ENCODE measurements at places on chromosomes 4 and X.
A peak's percentile ranks its signal among the peaks of the same experiment; 100 is the strongest.

DNA sequence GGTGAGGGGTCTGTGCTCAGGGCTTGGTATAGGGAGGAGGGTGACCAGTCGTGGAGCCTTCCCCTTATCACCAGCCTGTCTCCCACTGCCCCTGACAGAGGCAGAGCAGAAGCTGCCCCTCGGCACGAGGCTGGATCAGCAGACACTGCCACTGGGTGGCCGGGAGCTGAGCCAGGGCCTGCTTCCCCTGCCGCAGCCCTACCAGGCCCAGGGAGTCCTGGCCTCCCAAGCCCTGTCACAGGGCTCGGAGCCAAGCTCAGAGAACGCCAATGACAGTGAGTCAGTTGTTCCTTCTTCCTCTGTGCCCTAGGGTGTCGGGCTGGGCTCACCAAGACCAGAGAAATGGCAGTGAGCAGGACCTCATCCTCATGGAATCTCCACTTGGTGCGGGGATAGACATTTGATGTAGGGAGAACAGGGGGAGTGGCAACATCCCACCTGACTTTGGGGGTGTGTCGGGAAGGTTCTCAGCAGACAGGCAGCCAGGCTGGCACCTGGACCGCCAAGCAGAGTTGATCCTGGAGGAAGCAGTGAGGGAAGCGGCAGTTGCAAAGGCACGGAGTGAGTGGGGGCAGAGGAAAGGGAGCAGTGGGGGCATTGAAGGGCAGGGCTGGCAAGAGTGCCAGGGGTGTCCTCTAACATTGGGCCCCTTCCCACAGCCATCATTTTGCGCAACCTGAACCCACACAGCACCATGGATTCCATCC, 14.3 kb upstream of the UBA1 start:
- peaks cover 45% of the 10 kb centered on the region for H3K36me3 ChIP-seq
- no peak overlapping the region for H3K4me3 ChIP-seq
- DNase-seq, result no peak

GRCh38 chr4:87033902-87034301, 99.1 kb downstream of the AFF1 start:
- 0 out of 2 replicates have a peak, but pooled peaks cover 4% of the 10 kb centered on the region for H3K4me1 ChIP-seq
- no peak overlapping the region for H3K4me3 ChIP-seq
- no peaks in the 10 kb centered on the region for H3K36me3 ChIP-seq
- DNase-seq, result no peak

DNA sequence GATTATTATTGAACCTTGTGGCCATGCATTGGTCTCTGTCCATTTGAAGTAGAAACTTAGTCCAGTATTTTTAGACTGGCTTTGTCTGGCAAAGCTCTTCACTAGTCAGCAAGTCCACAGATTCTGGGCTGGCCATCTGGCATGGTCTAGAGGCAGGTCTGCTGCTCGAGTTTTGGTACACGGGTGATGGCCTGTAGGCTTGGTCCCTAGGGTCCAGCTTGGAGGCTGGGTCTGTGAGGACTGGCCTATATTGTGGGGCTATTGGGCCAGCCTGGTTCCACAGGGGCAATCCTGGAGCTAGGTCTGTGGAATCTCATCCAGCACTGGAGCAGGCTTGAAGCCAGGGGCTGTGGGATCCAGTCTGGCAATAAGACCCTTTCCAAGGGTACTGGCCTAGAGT, 607.6 kb upstream of the KLHL4 start:
- H3K27ac ChIP-seq, result no peak overlapping the region
- H3K4me3 ChIP-seq, result no peak overlapping the region
- DNase-seq, result no peak
- no peaks in the 10 kb centered on the region for H3K4me1 ChIP-seq
- no peaks in the 10 kb centered on the region for H3K27me3 ChIP-seq

DNA sequence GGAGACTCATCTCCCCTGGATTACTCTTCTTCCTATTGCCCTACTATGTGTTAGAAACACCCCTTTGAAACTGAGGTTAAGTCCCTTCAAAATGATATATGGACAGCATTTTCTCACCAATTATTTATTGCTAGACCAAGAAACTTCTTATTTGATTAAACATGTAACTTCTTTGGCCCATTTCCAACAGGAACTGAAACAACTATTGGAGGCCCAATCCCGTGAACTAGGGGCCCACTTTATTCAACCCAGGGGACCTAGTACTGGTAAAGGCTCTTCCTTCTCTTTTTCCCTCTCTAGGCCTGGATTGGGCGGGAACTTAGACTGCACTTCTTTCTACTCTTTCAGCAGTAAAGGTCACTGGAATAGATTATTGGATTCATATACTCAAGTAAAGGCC, 16.7 kb upstream of the COL25A1 start:
- DNase-seq, result no peak
- no peak overlapping the region for H3K4me3 ChIP-seq
- no peaks in the 10 kb centered on the region for H3K4me1 ChIP-seq

- no peak overlapping the region for H3K27ac ChIP-seq
- H3K4me1 ChIP-seq, result no peaks in the 10 kb centered on the region
- DNase-seq, result no peak
- H3K36me3 ChIP-seq, result no peaks in the 10 kb centered on the region
- no peaks in the 10 kb centered on the region for H3K27me3 ChIP-seq
- no peak overlapping the region for H3K4me3 ChIP-seq
Measured at GRCh38 chr4:7342223-7343080, 92.3 kb downstream of the PSAPL1 start.

GRCh38 chr4:104446431-104447278, 48.0 kb downstream of the CXXC4 start:
- peaks cover 1% of the 10 kb centered on the region for H3K4me1 ChIP-seq
- no peaks in the 10 kb centered on the region for H3K27me3 ChIP-seq
- H3K36me3 ChIP-seq, result no peaks in the 10 kb centered on the region
- H3K27ac ChIP-seq, result no peak overlapping the region

DNA sequence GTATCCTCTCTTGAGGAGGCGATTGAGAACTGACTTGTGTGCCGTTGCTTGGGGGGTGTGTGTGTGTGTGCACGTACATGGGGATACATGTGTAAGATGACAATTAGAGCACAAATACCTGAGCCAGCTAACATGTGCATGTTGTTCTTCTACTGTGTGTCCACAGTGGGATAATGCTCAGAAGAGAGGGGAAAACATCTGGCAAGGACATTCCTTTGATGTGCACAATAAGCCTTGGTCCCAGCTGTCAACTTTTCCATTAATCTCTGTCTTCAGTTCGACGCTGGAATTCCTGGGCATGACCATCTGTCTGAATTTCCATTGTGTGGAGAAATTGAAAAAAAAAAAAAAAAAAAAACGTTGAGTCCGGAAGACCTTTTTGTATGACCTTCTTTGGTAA, 592.0 kb upstream of the GALNTL6 start:
- no peaks in the 10 kb centered on the region for H3K27me3 ChIP-seq
- H3K27ac ChIP-seq, result no peak overlapping the region
- H3K4me3 ChIP-seq, result no peak overlapping the region
- no peaks in the 10 kb centered on the region for H3K36me3 ChIP-seq

DNA sequence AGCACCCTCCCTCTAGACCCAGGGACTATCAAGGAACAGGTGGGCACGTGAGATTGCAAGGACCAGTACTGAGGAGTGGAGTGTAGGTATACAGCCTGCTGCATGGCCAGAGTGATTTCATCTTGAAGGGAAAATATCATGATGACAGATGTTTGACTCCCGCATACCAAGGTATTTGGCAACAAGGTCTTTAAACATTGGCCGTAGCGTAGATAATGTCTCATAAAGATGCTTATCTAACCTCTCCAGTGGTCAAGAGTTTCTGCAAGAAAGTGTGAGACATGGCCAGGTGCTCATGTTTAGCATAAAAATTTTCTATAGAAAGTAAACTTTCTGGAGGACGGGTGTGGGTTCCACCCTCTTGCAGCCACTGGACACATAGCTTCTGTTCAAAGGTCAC, 18.7 kb upstream of the ZNF630 start:
- no peaks in the 10 kb centered on the region for H3K4me1 ChIP-seq
- H3K4me3 ChIP-seq, result no peak overlapping the region
- no peaks in the 10 kb centered on the region for H3K36me3 ChIP-seq
- no peak overlapping the region for H3K27ac ChIP-seq

GRCh38 chr4:131026771-131027170, 1930.8 kb downstream of the C4orf33 start:
- no peak overlapping the region for H3K4me3 ChIP-seq
- H3K27me3 ChIP-seq, result no peaks in the 10 kb centered on the region
- no peaks in the 10 kb centered on the region for H3K4me1 ChIP-seq
- H3K36me3 ChIP-seq, result no peaks in the 10 kb centered on the region
- no peak overlapping the region for H3K27ac ChIP-seq

DNA sequence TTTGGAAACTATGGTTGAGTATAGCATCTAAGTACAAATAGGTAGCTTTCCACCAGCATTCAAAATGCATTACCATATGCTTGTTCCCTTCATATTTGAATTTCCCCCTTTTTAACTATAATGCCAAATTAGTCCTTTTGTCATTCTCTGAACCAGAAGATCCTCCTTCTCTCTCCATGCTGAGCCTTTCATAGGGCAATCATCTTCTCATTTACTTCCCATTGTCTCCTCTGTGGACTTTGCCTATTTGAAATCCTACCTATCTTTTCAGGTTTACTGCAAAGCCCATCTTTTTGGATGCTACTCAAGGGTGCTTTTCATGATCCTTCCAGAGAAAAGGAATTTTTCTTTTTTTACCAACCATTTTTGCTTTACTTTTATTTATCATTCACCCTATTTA, 54.7 kb downstream of the DKK2 start:
- DNase-seq, result peak; percentile 25
- H3K4me1 ChIP-seq, result no peaks in the 10 kb centered on the region
- no peaks in the 10 kb centered on the region for H3K27me3 ChIP-seq
- no peaks in the 10 kb centered on the region for H3K36me3 ChIP-seq
- H3K4me3 ChIP-seq, result no peak overlapping the region
- no peak overlapping the region for H3K27ac ChIP-seq

DNA sequence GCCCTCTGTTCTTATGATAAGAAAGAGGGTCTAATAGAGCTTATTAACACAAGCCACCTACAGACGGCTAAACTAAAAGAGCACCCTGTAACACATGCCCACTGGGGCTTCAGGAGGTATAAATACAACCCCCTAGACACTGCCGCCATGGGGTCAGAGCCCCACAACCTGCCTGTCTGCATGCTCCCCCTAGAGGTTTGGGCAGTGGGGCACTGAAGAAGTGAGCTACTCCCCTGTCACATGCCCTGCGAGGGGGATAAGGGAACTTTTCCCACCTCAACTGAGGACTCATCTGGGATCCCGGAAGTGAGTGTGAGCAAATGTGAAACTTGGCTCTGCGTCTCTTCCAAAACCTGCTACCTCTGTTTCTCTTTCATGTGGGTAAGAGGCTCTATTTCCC, 334.5 kb downstream of the ADAM29 start:
- H3K27me3 ChIP-seq, result no peaks in the 10 kb centered on the region
- H3K4me3 ChIP-seq, result no peak overlapping the region
- no peak for DNase-seq
- no peaks in the 10 kb centered on the region for H3K4me1 ChIP-seq

- DNase-seq, result no peak
- H3K27ac ChIP-seq, result no peak overlapping the region
- no peaks in the 10 kb centered on the region for H3K36me3 ChIP-seq
- H3K4me3 ChIP-seq, result no peak overlapping the region
- peaks cover 1% of the 10 kb centered on the region for H3K4me1 ChIP-seq
Measured at GRCh38 chr4:157980158-157980557, 192.7 kb downstream of the GASK1B start.

- H3K36me3 ChIP-seq, result no peaks in the 10 kb centered on the region
- no peak for DNase-seq
- no peaks in the 10 kb centered on the region for H3K27me3 ChIP-seq
Measured at GRCh38 chr4:73859614-73860088, 6.6 kb downstream of the PF4V1 start.

DNA sequence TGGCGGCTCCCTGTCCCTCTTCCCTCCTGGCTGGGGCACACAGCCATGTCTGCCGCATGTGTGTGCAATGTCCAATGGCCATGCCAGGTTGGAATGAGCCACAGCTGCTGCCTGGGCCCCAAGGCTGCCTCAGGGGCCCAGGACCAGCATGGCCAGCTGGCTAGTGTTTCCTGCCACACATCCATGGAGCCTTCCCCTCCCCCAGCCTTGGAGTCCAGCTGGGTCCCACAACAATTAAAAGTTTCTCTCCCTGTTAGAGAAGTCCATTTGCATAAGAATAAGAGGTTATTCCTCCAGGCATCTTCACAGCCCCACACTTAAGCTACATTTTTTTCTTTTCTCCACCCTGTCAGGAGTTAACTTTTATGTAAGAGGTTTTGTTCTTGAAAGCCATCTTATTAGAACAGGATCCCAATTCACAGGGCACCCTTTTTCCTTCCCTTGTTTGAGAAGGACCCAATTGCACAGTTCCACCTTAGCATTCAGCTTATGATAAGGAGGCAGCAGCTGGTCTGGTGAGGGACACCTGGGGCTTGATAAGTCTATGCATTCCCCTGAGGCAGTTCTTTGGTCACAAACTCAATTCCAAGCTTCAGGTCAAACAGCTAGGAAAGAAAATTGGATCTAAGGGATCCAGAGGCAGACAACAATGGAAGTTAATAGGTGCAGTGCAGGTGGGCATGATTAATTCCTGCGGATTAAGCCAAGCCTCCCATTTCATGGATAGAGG, 963.3 kb upstream of the GRIA3 start:
- no peaks in the 10 kb centered on the region for H3K4me1 ChIP-seq
- H3K36me3 ChIP-seq, result no peaks in the 10 kb centered on the region
- H3K27ac ChIP-seq, result peak overlapping the region; percentile 90
- H3K4me3 ChIP-seq, result no peak overlapping the region
- H3K27me3 ChIP-seq, result no peaks in the 10 kb centered on the region
- DNase-seq, result peak; percentile 55

- H3K27ac ChIP-seq, result no peak overlapping the region
- no peak for DNase-seq
- H3K27me3 ChIP-seq, result no peaks in the 10 kb centered on the region
- no peaks in the 10 kb centered on the region for H3K36me3 ChIP-seq
Measured at GRCh38 chr4:40887764-40888131, 138.0 kb downstream of the NSUN7 start.

DNA sequence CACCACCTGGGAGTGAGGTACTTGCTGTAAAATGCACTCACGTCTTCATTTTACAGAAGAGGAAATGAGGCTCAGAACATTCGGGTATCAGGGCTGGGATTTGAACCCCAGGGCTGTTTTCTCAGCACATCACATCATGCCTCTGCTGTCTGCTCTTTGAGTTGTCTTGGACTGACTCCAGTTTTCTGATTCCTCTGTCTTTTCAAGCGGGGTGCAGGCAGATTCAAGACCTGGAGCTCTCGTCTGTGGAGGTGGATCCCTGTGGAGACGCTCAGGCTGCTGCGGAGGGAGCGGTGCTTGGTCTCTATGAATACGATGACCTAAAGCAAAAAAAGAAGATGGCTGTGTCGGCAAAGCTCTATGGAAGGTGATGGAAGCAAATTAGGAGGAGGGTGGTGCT, 6.3 kb downstream of the LAP3 start:
- no peaks in the 10 kb centered on the region for H3K27me3 ChIP-seq
- DNase-seq, result no peak
- H3K36me3 ChIP-seq, result peaks cover 13% of the 10 kb centered on the region
- peaks cover 1% of the 10 kb centered on the region for H3K4me1 ChIP-seq
- H3K4me3 ChIP-seq, result no peak overlapping the region
- H3K27ac ChIP-seq, result no peak overlapping the region

- DNase-seq, result no peak
- no peaks in the 10 kb centered on the region for H3K27me3 ChIP-seq
- no peaks in the 10 kb centered on the region for H3K36me3 ChIP-seq
- 0 out of 2 replicates have a peak, but pooled peaks cover 1% of the 10 kb centered on the region for H3K4me1 ChIP-seq
Measured at GRCh38 chrX:13220916-13221315, 98.9 kb downstream of the ATXN3L start.

Data from iPS DF 6.9 (cell line).